ENCODE measurements at places on chromosomes 16 and 17.

DNA sequence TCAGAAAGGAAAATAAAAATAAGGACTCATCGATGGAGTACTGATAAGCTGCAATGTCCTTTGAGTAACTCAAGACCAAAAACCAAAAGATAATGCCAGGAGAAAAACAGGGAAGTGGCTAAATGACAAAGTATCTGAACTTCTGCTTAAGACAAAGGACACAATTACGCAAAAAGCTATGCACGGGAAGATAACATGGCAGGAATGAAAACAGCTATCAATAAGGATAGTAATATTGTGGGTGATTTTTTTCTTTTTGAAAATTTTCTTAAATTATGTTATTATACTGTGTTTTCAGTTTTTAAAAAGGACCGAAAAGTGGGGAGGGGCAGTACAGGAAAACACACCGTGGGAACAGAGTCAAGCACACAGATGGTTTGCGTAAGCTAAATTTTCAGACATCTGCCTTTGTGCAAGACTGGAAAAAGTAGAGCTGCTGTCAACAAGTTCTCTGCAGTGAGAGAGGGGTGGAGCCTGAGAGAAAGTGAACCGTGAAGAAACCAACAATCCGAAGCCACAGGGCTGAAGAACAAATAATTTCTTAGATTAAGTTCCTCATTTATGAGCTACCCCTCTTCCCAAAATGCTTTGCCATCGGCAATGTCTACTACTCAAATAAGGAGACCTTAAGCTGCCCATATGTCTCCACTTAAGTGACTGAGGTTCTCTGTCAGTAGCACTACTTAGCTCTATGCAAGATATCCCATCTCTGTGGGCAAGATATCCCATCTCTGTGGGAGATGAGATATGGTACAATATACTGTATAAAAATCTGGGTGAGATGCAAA lies 99.9 kb upstream of the CORO6 start:
- peak; percentile 76 for DNase-seq

- no peak for DNase-seq
Observed at GRCh38 chr16:69386596-69386995, 789 bp upstream of the TERF2 start.

GRCh38 chr17:71325117-71325516 lies 795.7 kb upstream of the SOX9 start:
- DNase-seq, result no peak

DNA sequence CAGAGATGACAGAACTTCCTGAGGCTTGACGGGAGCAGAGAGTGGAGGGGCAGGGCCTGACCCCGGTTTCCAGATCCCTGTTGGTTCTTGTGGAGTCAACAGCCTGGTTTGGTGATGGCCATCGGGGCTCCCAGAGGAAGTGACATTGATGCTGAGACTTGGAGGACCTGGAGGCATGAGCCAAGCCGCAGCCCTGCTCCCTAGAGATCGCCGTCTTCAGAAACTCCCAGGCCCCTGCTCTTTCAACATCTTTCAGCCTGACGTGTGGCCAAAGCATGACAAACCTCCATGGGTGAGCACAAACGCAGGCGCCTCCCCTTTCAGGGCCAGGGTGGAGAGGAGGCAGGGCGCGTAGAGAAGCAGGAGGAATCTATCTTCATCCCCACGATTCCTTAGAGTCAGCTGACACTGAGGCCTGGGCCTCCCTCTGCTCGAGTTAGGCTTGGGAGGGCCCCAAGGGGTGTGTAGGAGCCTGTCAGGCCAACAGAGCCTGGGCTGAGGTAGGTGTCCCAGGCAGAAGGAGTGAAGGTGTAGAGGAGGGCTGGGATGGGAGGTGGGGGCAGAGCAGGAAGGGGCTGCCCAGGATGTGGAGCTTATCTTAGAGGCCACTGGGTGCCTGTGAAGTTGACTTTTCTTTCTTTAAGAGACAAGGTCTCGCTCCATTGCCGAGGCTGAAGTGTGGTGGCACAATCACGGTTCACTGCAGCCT lies 56.1 kb upstream of the MED9 start:
- peak; percentile 77 for DNase-seq

- no peak for DNase-seq
Observed at GRCh38 chr16:19582050-19582831, 26.7 kb downstream of the VPS35L start.

GRCh38 chr16:89737341-89738071 lies 16.2 kb downstream of the ZNF276 start:
- DNase-seq, result no peak

- DNase-seq, result no peak
Observed at GRCh38 chr16:29107299-29107698, 122.4 kb downstream of the LAT start.

- DNase-seq, result no peak
Observed at GRCh38 chr16:30764086-30764485, 2.0 kb downstream of the RNF40 start.

- DNase-seq, result no peak
Observed at GRCh38 chr17:70813355-70813930, 644.1 kb downstream of the KCNJ2 start.

- DNase-seq, result peak; percentile 42
Observed at GRCh38 chr17:50721194-50722010, 2.0 kb downstream of the LUC7L3 start.

DNA sequence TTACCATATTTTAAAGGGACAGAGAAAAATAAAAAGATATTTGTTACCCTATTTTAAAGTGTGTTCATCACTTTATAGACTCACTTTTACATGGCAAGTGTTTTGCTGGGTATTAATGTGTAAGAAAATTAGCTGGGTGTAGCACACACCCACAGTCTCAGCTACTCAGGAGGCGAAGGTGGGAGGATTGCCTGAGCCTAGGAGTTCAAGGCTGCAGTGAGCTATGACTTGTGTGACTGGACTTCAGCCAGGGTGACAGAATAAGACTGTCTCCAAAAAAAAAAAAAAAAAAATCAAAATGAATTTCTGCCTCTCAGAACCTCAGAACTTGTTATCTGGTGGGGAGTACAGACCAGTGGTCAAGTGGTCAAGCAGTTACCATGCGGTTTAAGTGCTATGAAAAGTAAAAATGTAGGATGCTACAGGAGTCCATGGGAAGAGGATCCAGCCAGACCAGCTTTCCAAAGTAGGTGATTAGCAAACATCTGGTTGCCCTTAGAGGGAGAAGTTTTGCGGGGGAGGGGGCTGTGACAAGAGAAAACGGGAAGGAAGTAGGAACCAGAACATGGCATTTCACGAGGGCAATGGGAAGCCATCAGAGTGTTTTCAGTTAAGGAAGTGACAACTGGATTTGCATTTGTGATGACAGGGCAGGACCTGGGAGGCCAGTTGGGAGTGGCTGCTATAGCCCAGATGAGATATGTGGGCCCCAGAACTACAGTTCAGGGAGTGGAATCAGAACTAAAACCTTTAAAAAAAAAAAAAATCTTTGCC lies 13.9 kb downstream of the CNEP1R1 start:
- no peak for DNase-seq

DNA sequence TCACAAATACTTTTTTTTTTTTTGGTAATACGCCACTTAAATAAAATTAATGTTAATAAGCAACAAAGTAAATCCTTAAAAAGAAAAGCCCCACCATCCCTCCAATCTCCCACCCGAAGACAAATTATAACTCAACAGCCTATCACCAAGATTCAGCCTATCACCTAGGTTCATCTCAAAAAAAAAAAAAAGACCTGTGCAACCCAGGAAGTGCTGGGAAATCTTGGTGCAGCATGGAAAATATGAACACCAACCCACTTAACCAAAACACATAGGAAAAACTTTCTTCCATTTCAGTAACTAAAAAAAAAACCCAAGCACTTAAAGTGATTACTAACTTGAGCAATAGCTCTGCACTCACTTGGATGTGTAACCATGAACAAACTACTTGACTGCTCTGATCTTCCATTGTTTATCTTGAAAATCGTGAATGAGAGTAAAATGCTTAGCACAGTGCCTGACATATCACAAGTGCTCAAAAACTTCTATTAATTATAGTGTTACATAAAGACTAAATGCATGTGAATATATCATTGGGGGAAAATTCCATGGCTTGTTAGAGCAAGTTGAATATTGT lies 90.4 kb downstream of the STH start:
- DNase-seq, result no peak

GRCh38 chr17:16916557-16916920 lies 55.4 kb downstream of the TNFRSF13B start:
- no peak for DNase-seq

DNA sequence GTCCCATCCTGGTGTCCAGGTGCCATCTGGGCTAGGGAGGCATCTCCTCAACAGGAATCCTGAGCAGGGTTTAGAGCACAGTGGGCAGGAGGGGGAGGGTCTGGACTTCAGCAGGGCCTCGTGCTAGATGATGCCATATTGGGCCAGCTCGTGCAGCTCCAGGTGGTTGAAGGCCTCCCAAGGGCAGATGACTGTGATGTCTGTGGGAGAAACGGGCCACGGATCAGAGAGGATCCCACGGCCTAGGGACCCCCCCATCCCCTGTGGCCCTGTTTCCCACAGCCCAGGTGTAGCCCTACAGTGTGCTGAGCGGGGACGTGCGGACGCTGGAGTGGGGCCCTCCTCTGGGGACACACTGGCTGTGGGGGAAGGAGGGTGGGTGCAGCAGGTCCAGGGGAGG lies 5.4 kb downstream of the PDE6G start:
- no peak for DNase-seq

DNA sequence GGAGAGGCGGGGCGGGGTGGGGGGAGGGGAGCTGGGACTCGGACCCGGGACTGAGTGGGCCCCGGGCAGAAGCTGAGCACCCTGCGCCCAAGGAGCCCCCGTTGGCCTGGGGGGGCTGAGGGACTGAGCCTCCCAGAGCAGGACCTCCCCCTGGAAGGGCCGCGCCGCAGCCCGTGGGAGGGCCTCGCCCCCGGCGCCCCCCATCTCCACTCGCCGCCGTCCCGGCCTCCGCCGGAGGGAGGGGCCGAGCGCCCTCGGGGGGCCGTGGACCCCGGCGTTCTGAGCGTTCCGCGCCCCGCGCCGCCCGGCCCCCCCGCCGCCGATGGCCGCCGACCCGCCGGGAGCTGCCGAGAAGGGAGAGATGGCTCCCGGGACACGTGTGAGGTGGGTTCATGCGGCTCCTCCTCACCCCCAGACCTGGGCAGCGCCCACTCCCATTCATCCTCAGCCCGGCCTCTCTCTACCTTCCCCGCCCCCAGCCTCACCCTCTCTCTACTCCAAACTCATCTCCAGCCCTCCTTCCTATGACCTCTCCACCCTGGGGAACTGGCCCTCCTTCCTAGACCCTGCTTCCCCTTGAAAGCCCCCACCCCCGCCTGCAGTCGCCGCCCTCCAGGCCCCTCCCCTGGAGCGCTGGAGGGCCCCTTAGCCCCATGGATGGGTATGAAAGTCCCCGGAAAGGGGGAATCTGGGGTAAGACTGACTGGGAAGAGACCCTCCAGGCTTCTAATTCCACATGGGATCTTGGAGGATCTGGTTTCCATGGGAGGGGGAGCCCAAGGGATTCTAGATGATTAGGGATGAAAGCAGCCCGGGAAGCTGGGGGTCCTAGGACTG lies 922 bp downstream of the FBXL19 start:
- no peak for DNase-seq

DNA sequence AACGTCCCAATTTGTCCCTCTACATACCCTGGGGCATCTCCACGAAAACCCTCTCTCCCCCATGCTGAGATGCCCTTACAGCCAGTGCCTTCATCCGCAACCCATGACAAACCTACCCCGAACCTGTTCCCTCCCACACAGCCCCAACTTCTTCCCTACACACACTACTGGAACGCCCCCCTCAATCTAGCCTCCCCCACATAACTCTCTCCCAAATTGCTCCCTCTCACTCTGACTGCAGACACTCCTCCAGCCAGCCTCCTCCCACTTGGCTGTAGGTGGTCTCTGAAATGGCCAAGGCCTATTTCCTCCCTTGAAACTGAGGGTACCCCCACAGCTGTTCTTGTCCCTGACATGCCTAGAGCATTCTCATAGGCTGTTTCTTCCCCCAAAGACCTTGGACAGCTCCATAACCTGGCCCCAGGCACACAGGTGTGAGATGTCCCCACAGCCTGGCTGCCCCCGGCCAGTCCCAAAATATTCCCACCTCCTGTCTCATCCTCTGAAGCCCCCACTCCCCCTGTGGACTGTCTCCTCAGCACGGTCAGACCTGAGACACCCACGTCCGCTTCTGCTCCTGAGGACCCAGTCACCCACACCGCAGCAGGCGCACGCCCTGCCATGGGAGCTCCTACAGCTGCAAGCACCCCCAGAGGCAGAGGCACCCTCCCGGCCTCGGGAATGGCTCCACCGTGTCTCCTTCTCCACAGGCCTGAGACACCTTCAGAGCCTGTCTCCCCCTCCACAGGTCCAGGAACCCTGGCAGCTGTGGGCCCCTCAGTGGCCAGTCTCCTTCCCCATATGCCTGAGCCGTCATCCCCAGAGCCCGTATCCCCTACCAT lies 3.7 kb downstream of the KIAA0753 start:
- no peak for DNase-seq

DNA sequence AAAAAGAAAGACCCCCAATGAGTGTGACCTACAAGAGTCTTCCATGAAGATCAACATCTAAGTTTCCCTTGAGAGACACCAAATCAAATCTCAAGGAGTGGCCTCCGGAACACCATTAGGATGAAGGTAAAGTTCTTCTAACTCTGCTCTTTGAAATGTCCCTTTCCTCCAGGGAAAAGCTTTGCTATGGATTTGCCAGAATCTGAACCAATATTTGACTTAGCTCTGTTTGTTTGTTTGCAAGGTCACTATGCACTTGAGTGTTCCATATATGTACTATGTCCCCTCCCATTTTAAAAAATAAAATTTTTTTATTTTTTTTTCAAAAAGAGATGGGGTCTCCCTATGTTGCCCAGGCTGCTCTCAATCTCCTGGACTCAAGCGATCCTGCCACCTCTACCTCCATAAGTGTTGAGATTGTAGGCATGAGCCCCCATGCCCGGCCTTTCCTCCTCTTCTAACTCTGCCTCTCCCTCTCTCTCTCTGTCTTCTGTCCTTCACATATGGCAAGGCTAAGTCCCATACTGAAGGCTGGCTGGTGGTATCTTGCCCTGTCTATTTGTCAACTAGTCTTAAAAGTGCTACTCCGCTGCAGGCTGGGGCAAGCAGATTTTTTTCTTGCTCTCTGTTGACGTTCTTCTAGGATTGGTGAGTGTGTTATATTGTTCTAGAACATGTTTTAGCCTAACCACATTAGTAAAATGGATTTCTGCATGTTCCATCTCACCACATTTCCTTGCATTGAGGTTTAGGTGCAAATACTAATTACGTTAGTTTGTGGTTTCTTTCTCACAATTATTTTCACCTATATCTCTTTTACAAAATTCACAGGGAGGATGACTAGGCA lies 276.7 kb upstream of the DYNLRB2 start:
- DNase-seq, result no peak

- peak; percentile 74 for DNase-seq
Observed at GRCh38 chr17:30236766-30237165, 1.3 kb upstream of the SLC6A4 start.

DNA sequence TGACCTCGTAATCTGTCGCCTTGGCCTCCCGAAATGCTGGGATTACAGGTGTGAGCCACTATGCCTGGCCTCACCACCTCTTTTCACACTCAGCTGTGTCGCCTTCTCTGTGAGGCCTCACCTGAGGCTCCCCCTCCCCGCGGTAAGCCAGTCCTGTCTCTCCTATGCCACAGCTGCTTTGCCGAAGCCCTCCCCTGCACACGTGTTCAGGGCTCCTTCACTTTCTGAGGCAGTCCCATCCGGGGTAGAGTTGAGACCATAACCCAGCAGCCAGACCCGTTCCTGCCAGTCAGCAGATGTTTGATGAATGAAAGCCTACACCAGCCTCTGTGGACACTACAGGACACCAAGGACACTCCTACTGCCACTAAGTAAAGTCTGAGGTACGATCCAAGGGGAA lies 10.6 kb downstream of the USP7 start:
- DNase-seq, result no peak
